ENCODE measurements at places on chromosomes 2 and 18.

DNA sequence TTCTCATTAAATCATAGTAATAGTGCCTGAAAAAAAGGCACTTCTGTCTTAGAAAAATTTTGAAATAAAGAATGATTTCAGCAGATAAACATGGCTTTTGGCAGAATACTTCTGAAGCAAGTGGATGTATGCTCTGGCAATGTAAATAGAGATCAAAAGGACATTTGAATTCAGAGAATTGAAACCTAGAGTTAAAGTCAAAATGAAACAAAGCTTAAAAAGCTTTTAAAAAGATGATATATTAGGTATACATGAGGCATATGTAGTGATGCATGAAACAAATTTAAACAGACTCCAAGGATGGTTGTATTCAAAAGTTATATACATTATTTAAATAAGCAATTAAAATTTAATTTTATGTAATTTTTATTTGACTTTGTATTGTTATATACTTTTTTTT, 1344.5 kb upstream of the TMEFF2 start:
- no peak for DNase-seq

GRCh38 chr18:62979176-62979575, 263.8 kb downstream of the PHLPP1 start:
- peak; percentile 54 for DNase-seq

DNA sequence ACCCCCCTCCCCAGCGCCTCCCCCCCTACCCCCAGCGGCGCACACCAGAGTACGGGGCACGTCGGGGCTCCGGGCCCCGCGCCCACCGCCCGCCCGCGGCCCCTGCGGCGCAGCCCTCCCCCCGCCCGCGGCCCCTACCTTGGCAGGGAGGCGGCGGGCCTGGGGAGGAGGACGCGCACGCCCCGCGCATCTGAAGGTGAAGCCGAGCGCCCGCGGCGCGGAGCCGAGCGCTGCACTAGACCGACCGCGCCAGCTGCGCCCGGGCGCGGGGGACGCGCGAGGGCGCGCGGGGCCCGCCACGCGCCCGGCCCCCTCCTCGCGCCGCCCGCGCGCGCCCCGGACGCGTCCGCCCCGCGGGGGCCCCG, at the start of gene ZNF516:
TSS of gene ZNF516 (minus strand) at position 237 of the 365 bp plus-strand sequence. CDS start 52,188 bp downstream, outside the sequence.
- peak; percentile 35 for DNase-seq

DNA sequence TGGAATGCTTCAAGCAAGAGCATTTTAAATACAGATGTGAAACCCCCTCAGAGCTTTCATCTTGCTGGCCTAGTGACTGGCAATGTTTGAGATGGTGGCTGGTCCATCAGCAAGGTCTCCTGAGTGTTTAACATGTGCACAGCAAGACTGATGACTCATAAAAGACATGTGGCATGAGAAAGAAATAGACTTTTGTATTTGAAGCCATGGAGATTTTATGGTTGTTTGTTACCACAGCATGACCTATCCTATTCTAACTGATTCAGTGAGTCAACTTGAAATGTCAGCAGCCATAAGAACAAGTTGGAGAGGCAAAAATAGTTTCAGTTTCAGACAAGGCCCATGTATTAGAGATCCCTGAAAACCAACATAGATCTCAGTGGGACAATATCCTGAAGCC, 154.7 kb upstream of the LYPD1 start:
- DNase-seq: peak; percentile 50

GRCh38 chr2:17479875-17480274, 38.4 kb downstream of the RAD51AP2 start:
- DNase-seq: peak; percentile 50

DNA sequence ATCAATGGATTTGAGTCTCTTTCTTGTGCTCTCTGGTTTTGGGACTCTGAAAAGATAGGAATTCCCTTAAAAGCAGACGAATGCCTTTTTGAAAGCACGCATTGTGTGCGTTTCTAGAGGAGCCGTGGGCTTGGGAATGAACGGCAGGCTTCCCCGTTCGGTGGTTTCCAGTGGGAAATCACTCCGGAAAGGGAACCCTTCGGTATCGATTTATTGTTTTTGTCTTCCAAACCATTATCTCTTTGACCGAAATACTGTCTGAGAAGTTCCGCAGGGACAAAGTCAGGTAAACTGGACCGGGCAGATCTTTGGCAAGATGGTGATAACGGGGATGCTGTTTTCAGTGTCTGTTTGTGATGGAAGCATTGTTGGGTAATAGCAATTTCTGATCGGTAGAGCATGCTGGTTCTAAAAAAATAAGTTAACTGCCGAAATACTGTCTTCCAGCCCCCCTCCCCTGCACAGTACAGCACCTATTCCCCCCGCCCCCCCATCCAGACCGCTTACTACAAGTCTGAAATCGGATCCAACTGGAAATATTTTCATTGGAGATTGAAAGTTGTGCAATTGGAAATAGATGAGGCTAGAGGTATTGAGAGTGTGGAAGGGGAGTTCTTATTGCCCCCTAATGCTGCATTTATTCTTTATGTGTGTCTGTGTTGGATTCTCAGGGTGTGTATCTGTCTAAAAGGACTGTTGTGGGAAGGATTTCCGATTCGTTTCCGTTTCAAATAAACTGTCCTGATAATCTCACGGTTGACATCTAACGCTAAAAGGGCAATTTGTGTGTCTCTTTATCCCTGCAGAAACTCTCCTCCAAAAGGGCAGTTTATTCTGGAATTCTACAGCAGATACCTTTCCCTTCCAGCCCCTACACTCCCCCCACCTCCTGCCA, 635 bp downstream of the SETBP1 start:
- no peak for DNase-seq

Measured in fibroblast of skin of right quadriceps (primary cell).